ENCODE measurements at places on chromosomes 5 and 9.
A peak's percentile ranks its signal among the peaks of the same experiment; 100 is the strongest.

DNA sequence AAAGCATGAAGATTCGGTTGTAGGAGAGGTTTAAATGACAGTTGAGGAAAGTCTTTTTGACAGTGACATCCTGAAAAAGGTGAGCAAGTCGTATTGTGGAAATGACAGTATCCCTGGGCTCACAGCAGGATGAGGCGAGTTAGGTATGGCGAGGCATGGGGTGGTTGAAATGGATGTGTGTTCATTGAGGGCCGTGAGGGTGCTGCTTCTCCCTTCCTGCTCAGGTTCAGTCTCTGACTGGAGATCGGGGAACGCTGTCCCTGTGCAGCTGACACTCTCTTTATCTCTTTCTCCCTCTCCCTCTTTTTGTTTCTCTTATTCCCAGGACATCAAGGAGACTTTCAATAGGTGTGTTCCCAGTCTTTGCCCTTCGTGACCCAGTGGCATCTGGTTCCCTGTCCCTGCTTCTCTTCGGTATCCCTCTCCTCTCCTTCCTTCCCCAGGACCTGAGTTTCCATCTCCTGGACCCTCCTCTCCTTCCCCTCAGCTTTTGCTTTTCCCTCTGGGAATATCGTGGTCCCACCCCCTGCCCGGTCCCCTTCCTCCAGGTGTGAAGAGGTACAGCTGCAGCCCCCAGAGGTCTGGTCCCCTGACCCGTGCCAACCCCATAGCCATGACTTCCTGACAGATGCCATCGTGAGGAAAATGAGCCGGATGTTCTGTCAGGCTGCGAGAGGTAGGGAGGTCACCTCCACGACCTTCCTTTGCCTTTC, 10.2 kb downstream of the TRIM41 start:
- DNase-seq = no peak

DNA sequence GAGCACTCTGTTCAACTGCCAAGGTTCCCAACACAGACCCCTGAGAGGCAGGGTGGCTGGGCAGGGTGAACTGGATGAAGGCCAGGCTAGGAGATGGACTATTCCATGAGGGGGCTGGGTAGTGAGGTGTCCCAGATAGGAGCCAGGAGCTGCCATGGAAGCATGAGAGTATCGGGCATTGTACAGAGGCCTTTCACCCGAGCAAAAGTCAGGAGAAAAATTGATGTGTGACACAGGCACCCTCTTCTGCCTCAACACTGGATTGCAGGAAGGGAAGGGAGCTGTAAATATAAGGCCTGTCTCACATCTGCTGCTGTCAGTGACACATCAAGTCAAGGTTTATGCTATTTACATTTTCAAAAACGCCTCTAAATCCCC, 74.6 kb downstream of the UBAP1 start:
- DNase-seq = no peak

DNA sequence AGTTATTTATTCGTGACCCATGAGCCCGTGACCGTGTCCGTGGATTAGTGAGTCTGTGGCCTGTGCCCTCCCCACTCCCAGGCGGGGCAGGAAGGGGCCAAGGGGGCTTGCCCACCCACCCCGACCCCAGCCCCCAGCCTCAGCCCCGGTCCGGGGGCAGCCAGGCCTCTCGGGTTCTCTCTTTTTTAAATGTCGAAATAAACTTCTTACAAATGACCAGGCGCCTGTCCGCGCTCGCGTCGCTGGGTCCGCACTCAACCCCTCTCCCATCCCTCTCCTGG, 7.6 kb downstream of the BARHL1 start:
- DNase-seq = no peak

DNA sequence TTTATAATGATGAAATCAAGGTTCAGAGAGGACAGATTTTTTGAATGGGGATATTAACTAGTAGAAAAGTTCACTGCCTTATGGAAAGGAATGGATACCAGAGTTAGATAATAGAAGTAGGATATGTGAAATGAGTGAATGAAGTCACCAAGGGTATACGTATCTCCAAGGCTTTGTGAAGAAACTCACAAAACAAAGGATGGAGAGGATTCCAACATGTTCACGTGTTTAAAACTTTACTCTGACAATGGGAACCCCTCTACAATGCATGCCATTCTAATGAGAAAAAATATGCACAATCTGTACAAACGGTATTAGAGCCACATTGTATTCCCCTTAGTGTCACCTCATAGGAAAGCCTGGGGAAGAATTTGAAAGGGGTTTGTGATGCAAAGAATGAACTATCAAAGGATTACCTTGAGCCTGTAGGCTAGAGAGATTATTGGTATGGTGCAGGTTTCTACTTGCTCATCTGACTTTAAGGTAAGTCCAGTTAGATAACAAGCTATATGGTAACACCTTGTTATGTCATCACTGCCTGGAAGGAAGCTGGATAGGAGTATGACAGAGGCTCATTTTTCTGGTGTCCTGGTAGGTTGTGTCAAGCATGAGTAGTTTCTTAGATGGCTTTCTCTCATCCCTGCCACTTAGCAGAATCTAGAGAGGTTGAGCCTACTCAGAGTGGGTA, 250.3 kb upstream of the SEMA6A start:
- no peak for DNase-seq

GRCh38 chr9:77455312-77455927, 192.7 kb downstream of the GNA14 start:
- DNase-seq = no peak

GRCh38 chr5:81838307-81838906, 87.5 kb upstream of the SSBP2 start:
- no peak for DNase-seq

DNA sequence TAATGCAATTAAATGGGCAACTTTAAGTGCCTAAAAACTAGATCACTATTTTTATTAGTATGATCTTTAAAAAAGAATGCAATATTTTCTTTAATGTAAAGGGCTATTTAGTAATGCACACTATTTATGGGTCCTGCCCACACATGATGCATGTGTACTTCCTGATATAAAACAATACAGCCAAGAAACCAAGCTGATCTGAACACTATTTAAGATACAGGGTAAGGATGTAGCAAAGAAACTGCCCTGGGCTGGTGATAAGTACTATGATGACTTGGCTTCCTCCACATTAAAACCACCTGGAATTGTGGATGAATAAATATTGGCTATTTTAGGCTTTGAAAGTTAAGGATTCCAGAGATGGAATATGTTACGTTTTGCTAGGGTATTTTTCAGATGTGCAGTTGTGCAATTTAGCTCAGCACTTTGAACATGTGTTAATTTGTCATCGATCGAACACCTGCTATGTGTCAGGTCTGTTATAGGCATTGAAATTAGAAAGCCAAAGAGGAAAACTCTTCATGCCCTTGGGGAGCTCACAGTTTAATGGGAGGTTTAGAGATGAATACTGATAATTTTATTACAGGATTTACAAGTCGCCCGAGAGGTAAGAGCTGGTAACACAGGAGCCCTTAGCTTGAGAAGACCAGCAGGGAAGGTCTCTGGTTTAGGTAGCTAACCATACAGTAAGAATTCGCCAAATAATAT, 276.7 kb downstream of the PLK2 start:
- DNase-seq = no peak

GRCh38 chr9:5586391-5586802, 42.5 kb upstream of the RIC1 start:
- DNase-seq = no peak

- DNase-seq = no peak
Observed at GRCh38 chr9:96818533-96818932, 35.8 kb downstream of the ZNF782 start.

DNA sequence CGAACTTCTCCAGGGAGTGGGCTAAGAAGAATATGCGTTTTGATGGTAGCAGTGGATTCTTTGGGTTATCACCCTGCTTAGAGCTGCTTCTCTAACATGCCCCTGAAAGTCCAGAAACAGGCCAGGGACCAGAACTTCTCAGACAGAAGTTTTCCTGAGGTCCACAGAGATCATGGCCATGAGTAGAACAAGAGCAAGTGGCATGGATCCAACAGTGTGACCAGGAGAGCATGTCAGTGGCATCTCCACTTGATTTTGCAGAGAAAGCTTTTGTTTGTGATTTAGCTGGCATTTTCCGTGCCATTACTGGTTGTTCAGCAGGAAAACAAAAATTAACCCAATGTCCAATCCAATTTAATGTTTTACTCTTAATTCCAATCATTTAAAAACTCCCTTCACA, 298.5 kb upstream of the CD180 start:
- DNase-seq = no peak

DNA sequence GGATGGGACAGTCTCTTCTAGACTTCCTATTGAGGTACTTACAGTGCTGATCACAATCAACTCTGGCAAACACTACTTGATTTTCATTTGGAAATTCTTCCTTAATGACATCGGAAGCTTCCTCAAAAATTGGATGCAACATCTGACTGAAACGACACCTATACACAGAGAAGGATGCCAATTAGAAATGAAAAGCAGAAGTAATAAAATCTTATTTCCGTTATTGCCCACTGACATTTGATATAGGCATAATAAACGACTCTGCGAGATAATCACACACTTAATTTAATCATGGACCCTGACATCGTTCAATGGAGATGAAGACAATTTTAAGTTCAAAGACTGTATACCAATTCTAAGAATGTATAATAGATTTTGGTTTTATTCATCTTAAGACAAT, 46.4 kb downstream of the ERP44 start:
- no peak for DNase-seq

DNA sequence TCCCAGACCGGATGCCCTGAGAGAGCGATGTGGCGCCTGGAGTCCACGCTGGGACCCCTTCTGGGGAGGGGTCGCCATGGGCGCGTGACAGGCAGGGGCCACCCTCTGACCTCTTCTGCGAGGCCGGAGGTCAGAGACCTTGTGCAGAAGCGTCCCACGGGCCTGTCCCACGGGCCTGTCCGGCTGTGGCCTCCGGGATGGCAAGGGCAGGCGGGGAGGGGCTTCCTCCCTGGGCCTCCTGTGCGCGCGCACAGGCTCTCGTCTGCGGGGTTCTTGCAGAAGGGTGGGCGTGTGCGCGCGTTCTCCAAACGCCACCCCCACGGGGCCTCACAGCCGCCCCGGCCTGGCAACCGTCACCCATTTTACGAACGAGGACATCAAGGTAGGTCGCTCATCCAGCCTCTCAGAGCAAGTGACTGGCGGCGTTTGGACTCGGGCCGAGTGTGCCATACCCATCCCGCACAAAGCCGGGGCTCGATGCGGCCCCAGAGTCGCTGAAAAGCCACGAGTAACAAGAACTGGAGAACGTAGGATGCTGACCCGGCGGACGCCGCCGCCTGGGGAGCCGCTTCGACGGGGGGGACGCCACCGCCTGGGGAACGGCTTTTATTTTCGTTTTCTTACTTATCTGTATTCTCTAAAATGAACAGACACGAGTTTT, 897 bp downstream of the AHRR start:
- DNase-seq = no peak

GRCh38 chr9:84990416-84990815, 320.9 kb downstream of the NTRK2 start:
- no peak for DNase-seq

- peak; percentile 66 for DNase-seq
Observed at GRCh38 chr9:77163884-77164283, 13.4 kb upstream of the VPS13A start.

GRCh38 chr9:68950188-68950587, 63.7 kb downstream of the PRKACG start:
- DNase-seq = no peak

GRCh38 chr9:136787690-136788400, 3.3 kb upstream of the TMEM141 start:
- no peak for DNase-seq

- DNase-seq = no peak
Observed at GRCh38 chr9:132760057-132760456, 89.8 kb downstream of the GTF3C4 start.

DNA sequence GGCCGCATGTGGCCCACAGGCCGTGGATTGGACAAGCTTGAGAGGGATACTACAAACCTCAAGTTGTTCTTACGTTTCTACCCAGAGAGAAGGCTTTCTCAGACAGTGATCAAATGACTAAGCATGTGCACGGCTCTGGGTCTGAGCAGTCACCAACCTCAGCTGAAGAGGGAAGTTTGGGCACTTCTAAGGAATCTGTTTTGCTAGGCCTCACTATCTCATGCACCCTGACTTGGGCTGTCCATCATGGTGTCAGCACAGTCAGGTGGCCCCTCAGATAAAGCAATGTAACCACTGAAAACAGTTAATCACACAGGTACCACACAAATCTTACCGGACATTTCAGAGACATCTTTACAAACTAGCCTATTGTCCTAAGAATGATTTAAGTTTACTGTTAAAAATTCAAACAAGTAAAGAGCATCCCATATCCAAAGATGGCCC, 24.6 kb downstream of the CSF2 start:
- DNase-seq = no peak

DNA sequence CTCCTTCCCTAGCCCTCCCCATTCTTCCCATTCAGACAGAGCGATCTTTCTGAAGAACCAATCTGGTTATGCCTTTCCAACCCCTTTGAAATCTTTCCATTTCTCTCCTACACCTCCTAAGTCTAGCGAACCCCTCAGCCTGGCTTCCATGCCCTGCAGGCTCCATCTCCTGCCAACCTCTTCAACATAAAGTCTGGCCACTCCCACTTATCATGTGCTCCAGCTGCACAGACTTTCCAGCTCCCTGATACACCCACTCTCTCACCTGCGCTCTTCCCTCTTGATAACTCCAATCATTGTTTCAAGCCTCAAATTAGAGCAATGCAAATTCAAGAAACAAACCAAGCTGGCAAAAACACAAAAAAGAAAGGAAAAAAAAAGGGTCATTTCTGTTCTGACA, 3.8 kb upstream of the ORM1 start:
- DNase-seq = no peak

DNA sequence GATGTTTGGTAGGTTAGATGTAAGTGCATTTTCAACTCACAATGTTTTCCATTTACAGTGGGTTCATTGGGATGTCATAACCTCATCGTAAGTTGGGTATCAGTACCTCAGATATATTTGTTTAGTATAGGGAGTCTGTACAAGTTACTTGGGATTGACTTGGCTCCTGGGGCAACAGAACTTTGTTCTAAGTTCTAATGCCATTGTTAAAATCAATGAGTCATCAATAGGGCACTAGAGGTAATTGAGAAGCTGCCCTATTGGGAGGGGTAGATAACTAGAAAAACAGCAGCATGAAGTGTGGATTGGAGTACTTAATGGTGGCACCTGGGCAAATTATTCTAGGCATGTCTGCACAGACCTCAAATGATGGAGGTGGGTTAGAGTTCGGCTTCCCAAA, 272.8 kb downstream of the DOCK8 start:
- DNase-seq = no peak

DNA sequence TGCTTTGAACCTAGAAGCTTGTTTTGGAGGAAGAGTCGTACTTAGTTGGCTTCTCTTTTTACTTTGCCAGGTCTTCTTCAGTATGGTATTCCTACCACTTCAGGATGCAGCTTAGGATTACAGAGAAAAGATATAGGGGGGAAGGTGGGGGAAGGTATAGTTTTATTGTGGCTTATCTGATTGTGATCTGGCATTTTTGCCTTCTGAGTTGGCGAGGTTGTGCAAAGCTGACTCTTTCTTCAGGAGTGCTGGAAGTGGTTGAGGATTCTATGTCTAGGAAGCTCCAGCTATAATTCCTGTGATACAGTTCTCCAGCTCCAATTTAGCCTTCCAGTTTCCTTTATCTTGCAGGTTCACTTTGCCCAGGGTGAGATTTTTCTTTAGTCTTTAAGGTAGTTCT, 7.0 kb downstream of the CDC42SE2 start:
- no peak for DNase-seq

Measured in SK-N-MC (cell line).